Fibroblast of skin of scalp (primary cell): ENCODE measurements at places on chromosomes 1 and 21.

DNA sequence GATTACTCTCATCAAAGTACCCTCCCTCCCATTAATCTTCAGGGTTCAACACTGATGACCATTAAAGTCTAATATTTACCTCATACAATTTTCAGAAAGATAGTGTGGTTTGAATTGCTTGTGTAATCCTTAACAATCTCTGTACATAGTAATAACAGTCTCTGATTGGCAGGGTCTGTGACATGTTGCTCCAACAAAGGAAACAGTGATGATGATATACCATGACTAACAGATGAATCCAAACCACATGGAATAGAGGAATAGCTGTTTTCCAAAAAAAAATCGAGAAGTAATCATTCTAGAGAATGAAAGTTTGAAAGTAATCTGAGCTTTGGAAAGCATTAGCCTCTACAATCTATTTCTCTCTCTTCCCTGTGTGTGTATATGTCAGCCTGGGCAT, 610.1 kb upstream of the NEGR1 start:
- peak; percentile 16 for DNase-seq

GRCh38 chr1:82318921-82319320, 518.2 kb downstream of the ADGRL2 start:
- DNase-seq = no peak

DNA sequence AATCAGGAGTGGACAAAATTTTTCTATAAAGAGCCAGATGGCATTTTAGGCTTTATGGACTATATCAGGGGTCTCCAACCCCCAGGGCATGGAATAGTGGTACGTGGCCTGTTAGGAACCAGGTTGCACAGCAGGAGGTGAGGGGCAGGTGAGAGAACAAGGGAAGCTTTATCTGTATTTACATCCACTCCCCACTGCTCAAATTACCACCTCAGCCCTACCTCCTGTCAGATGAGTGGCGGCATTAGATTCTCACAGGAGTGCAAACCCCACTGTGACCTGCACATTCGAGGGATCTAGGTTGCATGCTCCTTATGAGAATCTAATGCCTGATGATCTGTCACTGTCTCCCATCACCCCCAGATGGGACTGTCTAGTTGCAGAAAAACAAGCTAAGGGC, 13.9 kb downstream of the PHTF1 start:
- DNase-seq = no peak

GRCh38 chr21:32813265-32813903, 41.8 kb upstream of the PAXBP1 start:
- DNase-seq = no peak

GRCh38 chr1:44775078-44775929, at the start of gene RPS8:
Gene RPS8, plus strand, starts transcription at chr1:44775540. Its CDS starts 57 bp downstream, at chr1:44775597.
- DNase-seq = peak; percentile 95

GRCh38 chr21:33789697-33790096, 125.9 kb downstream of the ATP5PO start:
- peak; percentile 48 for DNase-seq

- no peak for DNase-seq
Observed at GRCh38 chr1:224545571-224545970, 70.5 kb upstream of the CNIH3 start.

DNA sequence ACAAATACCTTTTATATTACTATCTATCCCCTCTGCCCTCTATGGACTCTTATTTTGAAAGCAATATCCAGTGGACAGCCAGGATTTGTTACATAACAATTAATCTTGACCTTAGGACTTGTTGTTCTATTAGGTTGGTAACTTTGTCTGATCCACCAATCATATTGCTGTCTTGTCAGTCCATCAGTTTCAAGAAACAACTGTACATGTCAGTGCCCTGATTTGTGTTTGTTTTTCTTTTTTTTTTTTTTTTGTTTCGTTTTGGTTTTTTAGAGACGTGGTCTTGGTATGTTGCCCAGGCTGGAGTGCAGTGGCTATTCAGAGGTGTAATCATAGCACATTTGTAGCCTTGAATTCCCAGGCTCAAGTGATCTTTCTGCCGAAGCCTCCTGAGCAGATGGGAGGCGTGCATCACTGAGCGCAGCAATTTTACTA, 1.5 kb upstream of the SCP2 start:
- DNase-seq = no peak

DNA sequence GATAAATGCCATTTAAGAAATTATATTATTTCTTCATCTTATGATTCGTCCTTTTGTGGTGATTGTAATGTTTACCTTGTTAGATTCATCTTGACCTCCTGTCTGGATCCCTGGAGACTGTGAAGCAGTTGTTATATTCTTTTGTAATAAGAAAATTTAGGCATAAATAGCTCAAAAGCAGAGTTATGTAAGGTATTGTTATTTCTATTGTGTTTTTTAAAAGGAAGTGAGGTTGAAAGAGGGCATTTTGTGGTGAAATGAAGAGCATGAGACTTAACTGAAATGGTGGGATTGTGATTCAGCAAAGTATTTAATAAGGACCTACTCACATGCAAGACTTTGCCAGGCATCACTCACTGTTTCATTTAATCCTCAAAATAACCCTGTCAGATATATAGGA, 104.0 kb downstream of the PDE4B start:
- DNase-seq = peak; percentile 5

DNA sequence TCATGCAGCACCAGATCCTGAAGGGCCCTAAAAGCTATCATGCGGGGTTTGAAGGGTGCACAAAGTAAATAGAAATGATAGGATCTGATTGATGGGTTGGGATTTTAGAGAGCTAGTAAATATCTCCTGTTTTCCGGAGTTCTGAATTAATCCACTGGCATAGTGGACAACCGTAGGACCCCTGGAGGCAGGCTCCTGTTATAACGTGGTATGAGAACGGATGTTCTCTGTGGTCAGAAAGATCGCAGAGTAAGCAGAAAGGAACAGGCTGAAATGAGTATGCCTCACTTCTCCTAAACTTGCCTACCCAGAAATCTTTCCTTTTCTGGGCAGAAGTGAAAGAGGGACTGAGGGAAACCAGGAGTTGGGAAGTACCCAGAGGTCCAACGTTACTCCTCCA, 470.8 kb downstream of the AJAP1 start:
- DNase-seq = no peak

DNA sequence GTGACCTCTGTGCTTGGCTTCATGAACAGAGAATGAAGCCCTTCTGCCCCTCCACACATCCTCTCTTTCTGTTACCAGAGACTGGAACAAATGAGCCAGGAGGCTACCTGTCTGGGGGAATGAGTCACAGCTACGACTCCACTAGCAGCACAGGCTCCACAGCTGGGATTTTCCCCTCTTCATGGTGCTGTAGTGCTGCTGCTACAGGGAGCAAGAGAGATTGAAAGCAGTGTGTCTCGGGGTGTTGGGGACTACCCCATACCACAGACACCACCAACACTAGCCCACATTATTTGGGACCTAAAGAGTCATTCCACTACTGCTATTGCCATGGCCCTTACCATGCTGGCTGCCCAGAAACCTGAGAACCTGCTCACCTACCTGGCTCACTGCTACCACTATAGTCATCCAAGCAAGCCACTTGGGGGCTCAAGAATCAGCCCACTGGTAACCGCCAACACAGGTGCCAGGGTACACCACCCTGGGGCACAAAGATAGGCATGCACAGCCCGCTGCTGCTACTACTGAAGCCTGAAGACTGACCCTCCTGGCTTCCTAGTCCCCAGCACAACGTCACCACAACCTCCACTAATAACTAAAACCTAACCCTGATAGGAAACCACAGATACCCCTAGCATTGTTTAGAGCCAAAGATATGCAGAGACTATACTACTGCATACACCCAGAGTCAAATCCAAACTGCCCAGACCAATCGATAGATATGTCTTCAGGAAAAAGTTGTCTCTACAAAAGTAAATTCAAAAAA, 17.7 kb downstream of the CD1E start:
- DNase-seq = no peak

DNA sequence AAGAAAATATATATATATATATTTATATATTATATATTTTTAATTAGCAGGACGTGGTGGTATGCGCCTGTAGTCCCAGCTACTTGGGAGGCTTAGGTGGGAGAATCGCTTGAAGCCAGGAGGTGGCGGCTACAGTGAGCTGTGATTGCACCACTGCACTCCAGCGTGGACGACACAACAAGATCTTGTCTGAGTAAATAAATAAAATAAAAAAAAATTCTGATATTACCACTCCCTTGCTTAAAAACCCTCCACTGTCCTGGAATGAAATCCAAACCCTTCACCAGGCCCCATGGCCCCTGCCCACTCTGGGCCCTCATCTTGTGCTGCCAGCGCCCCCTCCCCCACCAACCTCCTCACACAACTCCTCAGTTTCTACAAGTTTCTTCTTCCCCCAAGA, 1.7 kb upstream of the ECE1 start:
- DNase-seq = no peak

GRCh38 chr1:36913016-36913415, 121.3 kb downstream of the GRIK3 start:
- DNase-seq = no peak

DNA sequence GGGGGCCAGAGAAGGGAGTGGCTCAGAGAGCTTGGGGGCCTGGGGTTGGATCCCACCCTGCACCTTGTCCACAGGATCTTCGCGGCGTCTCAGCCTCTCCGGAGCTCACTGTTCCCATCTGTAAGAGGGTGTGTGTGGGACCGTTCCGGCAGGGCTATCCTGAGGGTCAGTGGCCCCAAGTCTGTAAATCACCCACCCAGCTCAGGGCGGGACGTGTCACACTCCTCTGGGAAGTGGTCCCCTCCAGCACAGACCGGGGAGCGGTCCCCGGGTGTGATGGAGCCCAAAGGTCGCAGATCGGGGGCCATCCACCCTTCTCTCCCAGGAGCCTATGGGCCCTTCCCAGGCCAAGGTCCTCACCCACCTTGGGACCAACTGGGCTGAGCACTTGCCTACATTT, 40.0 kb downstream of the KCNAB2 start:
- DNase-seq = no peak

DNA sequence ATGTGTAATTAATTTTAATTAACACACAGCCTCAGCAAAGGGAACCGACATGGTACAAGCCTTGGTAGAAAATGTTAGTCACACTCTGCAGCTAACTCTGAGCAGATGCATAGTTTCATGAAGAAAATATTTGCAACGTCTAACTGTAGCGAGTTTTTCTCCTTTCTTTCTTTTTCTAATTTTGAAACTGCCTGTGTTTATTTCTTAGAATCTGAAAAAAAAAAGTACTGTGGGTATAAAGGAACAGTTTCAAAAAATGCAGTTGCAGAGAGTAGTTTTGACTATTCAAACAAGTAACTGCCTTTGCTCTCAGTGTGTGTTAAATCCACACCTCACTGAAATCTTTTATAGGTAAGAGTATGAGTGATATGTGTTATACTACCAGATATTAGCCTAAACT, 149.9 kb upstream of the C1orf105 start:
- DNase-seq = peak; percentile 46

GRCh38 chr1:32647308-32648134, 2.8 kb downstream of the ZBTB8OS start:
- no peak for DNase-seq

DNA sequence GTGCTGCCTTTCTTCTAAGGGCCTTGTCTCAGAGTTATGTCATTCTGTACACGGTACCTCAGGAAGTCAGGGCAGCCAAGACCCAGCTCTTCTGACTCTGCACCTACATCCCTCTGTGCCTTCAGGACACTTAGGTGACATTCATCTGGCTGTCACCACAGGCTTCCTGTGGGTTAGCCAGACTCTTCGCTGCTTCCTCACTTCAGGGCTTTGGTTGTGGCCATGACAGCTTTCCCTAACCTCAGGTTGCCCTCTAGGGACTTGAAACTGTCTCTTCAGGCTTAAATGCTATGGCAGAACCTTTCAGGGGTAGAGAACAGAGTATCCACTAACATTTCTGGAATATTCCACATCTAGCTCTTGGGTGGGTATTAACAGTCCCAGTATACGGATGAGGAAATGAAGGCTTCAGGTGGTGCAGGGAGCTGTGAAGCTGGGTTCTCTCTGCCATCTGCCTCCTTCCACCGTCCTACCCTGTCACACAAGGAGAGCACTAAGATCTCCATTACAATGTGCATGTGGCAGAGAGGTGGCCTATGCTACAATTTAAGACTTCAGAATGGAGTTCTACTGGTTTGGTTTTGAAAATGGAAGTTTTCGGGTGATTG, 9.9 kb downstream of the TSSK3 start:
- no peak for DNase-seq

DNA sequence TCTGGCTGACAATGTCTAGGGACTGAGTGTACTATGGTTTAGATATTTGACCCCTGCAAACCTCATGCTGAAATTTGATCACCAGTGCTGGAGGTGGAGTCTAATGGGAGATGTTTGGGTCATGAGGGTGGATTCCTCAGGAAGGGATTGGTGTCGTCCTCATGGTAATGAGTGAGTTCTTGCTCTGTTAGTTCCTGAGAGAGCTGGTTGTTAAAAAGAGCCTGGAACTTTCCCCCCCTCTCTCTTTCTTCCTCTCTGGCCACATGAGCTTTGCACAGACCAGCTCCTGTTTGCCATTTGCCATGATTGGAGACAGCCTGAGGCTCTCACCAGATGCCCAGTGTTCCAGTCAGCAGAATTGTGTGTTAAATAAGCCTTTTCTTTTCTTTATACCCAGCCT, 36.6 kb upstream of the CNIH3 start:
- DNase-seq = peak; percentile 39

- peak; percentile 82 for DNase-seq
Observed at GRCh38 chr1:77824079-77824478, 44.6 kb downstream of the MIGA1 start.

- DNase-seq = no peak
Observed at GRCh38 chr1:209628618-209629299, 23.5 kb downstream of the LAMB3 start.

DNA sequence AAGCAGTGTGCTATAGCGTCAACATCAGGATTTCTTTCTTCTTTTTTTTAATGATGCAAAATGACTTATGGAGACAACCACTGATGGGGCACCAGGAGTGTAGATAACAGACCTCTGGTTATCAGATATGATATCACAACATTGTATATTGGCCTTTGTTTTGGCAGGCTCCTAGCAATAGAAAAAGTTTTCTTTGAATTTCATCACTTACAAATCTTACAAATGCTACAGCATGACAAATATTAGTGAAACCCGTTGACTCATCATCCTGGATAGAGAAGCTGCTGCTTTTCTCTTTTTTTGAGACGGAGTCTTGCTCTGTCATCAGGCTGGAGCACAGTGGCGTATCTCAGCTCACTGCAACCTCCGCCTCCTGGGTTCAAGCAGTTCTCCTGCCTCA, 92.9 kb downstream of the LTN1 start:
- peak; percentile 74 for DNase-seq

GRCh38 chr1:114094363-114094634, 59.4 kb downstream of the SYT6 start:
- peak; percentile 62 for DNase-seq

DNA sequence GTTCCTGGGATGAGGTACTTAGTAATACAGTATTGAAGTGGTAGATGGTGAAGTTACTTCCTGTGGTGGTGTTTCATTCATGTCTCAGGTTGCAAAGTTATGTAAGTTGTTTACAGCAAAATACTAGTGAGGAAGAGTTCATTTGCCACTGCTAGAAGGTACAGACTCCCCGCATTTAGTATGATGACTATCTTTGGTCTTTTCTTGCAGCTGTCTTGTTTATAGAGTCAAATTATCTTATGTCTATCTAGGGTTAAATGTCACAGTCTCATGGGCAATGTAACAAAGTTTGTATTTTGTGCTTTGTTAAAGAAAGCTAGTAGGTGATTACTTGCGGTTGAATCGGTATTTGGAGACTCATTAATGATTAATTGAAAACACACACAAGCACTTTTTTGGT, 50.2 kb downstream of the LRRC8D start:
- DNase-seq = no peak

- DNase-seq = no peak
Observed at GRCh38 chr1:234929369-234929768, 199.3 kb downstream of the TOMM20 start.

GRCh38 chr1:14994841-14995437, 158.6 kb upstream of the TMEM51 start:
- no peak for DNase-seq

- peak; percentile 60 for DNase-seq
Observed at GRCh38 chr1:17540255-17541001, 930 bp downstream of the ARHGEF10L start.
